ENCODE measurements at places on chromosomes 7 and 10. TPM values are rescaled to one million over a fixed set of nuclear protein-coding genes. Genes with fewer than 3 reads are reported as not detected.

GRCh38 chr10:110494532-110494931 lies 3.2 kb upstream of the DUSP5 start:
- no peak for DNase-seq

GRCh38 chr7:2645274-2645868 lies 13.6 kb downstream of the TTYH3 start:
- peak; percentile 32 for DNase-seq

DNA sequence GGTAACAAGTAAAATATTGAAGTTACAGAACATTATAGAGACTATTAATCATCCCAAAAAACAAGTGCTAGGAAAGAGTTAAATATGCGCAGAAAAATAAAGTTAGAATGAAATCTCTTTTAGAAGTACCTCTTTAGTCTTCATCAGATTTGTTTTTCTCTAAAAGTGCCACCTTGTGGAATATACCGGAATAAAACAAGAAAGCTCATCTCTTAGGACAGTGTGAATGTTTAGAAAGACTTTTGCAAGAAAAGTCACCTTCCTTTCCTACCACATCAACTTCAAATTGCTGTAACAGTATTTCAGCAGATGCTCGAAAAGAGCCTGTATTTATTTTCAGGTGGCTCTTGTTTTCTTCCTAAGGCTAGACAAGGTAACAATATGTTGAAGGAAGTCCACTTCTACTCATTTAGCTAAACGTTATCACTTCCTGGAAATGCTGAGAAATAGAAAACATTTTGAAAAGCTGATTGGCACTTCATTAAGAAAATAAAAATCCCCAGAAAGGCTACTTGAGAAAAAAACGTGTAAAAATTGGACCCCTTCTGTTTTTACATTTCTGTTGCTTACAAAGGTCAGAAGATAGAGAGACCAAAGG lies 19.8 kb upstream of the FAM133B start:
- peak; percentile 31 for DNase-seq

DNA sequence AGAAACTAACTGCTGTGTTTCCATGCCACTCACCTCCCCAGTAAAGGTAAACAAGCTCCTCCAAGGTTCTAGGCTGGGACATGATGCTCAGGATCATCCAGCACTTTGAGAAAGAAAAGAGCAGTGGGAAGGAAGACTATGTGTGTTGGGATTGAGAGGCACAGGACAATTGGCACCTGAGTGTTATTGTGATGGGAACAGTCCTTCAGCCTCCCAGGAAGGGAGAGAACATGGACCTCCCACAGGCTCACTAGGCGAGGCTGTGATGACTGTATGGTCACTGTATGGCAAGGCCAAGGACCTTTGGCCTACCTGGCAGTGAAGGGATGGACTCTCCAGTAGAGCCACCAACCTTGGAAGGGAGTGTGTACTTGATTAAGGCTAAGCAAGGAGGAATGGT lies 123.2 kb upstream of the UNC5B start:
- no peak for DNase-seq

GRCh38 chr10:4334015-4334414 lies 492.0 kb upstream of the AKR1E2 start:
- no peak for DNase-seq

- DNase-seq = no peak
Measured at GRCh38 chr10:131350245-131350644, 38.7 kb upstream of the TCERG1L start.

- DNase-seq = no peak
Measured at GRCh38 chr10:103442031-103442461, 10.1 kb downstream of the CALHM2 start.

GRCh38 chr7:102433219-102434038 lies at the start of gene ORAI2:
Gene ORAI2, plus strand, starts transcription at chr7:102433575. Its CDS starts 5,382 bp downstream, at chr7:102438957.
- DNase-seq = peak; percentile 80

DNA sequence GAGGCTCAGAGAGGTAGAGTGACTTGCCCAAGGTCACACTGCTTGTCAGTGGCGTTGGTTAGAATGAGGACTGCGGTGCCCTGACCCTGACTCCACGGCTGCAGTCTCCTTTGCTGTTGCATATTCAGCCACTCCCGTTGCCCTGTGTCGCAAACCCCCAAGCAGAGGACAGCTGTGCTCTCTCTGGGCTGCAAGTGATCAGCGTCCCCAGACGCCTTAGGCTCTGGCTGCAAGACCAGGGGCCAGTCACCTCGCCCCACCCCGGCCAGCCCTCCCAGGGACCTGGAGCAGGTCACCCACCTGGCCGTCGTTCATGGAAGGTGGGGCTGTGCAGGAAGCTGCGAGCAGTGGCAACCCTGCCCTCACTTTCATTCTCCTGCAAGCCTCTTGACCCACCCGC lies 51.7 kb upstream of the NANOS1 start:
- no peak for DNase-seq

GRCh38 chr7:134792968-134793367 lies 13.5 kb downstream of the CALD1 start:
- no peak for DNase-seq

- DNase-seq = no peak
Measured at GRCh38 chr10:85617751-85618546, 748.6 kb downstream of the GRID1 start.

- no peak for DNase-seq
Measured at GRCh38 chr7:68682910-68683309, 915.4 kb upstream of the AUTS2 start.

DNA sequence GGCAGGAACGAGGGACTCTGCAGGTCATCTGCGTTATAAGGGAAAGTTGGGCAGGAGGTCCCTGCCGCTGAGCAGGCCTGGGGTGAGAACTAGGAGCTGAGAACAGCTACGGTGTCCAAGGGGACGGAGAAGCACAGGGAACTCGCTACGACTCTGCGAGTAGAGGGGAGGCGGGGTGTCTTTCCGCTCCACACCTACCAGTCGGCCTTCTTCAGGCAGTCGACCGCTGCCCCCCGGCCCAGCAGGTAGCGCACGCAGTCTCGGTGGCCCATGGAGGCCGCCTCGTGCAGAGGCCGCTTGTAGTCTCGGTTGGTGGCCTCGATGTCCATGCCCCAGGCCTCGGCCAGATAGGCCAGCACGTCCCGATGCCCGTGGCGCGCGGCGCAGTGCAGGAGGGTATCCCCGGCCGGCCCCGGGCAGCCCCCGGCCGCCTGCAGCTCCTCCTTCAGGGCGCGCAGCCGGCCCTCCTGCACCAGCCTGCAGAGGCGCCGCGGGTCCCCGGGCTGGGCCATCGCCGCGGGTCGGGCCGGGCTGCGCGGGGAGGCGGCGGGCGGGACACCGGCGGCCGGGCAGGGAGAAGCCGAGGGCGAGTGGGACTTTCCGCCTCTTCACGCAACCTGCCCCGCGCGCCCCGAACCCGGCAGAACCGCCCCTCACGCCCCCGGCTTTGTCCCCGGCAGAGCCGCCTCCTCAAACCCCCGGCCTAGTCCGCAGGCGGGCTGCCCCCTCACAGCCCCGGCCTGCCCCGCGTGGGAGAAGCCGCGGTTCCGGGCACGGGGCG lies 660 bp downstream of the ANKRD16 start:
- peak; percentile 46 for DNase-seq

GRCh38 chr10:133364645-133365431 lies 7.0 kb upstream of the FUOM start:
- DNase-seq = no peak

- DNase-seq = no peak
Measured at GRCh38 chr10:75462865-75463264, 31.4 kb downstream of the LRMDA start.

- DNase-seq = no peak
Measured at GRCh38 chr10:72564596-72564995, 61.3 kb downstream of the MICU1 start.

DNA sequence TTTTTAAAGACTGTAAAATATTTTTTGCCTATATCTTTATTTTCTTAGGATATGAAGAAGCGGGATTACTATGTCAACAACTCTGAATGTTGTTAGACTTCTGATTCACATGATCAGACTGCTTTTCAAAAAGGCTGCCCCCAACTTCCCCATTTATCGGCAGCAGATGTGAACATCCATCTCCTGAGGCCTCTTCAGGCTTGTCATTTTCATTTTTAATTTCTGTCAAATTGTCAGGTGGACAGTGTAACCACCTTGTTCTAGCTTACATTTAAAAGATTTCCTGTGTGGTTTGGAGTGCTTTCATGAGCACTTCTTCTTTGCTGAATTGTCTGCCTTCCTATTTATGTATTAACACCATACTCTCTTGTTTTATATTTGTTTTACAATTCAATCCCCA lies 78.8 kb upstream of the GSDME start:
- DNase-seq = peak; percentile 31

GRCh38 chr7:27101957-27102580 lies 414 bp downstream of the HOXA2 start:
- no peak for DNase-seq

GRCh38 chr10:20288060-20288459 lies 471.8 kb downstream of the PLXDC2 start:
- DNase-seq = no peak

GRCh38 chr7:26709210-26709990 lies 155.0 kb downstream of the SKAP2 start:
- DNase-seq = no peak

GRCh38 chr10:112838784-112839481 lies 111.1 kb upstream of the TCF7L2 start:
- no peak for DNase-seq

DNA sequence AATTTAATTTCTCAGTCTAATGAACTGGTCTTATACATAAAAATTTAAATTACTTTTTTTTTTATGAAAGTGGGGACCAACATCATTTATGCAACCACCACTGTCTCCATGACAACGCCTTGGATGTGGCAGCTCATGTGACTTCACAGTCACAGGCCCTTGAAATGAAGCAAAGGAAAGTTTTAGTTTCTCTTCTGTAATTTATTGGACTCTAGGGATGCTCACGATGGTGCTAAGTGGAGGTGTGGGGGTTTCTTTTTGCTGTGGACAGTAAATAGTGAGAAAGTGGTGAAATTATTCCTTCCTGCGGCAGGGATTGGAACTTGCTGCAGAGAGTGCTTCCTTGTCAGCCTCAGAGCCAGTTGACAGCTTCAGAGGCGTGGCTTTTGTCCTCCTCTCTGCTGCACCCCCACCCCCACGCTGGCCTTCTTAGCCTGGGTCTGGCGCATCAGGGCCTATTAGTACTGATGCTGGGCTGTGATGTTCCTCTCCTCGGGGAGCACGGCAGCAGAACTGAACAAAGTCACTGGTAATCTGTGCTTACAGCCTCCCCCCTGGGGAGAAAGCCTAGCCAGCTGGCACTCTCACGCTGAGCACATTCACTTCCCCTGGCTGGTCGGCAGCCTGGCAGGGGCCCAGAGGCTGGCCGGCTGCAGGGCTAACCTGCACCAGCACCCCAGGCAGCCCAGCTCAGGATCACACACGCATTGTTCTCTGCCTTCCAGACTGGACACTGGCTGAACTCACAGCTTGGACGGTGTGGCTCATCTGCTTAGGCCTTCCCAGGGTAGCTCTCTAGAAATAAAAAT lies 517.5 kb upstream of the GALNT17 start:
- DNase-seq = no peak

- DNase-seq = no peak
Measured at GRCh38 chr7:127594490-127594889, 954 bp downstream of the FSCN3 start.

DNA sequence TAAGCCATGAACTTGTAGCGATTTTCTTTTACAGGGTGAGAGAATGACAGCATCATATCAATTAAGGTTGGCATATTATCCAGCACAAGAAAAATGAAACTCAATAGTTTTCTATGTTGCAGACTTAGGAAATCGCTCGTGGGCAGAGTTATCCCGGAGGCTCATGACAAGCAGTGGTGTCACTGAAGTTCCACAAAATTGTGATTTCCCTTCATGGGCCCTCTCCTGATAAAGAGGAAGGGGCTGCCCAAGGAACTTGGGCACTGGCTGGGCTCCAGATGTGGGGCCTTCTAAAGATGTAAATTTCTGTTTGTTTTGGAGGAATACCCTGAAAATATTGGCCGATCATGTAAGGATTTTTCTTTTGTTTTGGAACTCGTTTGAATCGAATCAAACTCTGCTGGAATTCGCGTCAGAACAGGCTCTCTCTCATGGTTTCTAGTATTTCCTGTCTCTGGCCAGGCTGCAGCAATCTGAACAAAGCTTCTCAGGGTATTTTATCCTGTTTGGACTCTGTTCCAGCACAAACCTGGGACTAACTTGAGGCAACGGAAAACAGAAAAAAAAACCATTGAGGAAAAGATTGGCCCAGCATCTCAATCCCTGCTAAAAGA lies 340.6 kb upstream of the NRP1 start:
- DNase-seq = no peak

DNA sequence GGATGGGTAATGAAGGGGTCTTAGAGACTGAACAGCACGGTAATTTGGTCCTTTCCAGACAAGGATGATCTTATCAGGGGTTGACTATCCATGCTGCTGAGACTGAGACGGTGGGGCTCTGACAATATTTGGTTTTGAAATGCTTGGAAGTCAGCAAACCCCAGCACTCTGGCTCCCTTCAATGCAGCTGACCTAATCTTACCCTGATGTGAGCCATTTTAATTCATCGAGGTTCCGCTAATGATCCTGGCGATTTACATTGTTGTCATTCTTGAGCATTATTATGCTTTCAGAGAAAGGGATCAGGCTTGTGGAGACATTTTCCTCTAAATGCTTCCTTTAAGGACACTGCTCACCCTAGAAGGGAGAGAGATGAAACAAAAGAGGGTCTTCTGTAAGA lies 114.6 kb upstream of the BMPER start:
- DNase-seq = no peak

GRCh38 chr7:98317366-98318040 lies 36.0 kb downstream of the BRI3 start:
- no peak for DNase-seq

- no peak for DNase-seq
Measured at GRCh38 chr10:129474642-129475041, 7.6 kb downstream of the MGMT start.

TRIL gene
- polyA plus RNA-seq = not detected

TES gene
- 188 TPM for polyA plus RNA-seq

PPP2R2D gene
- 23.8 TPM for polyA plus RNA-seq

FAM180A gene
- polyA plus RNA-seq = not detected

NUTM2D gene
- not detected for polyA plus RNA-seq

SNX8 gene
- polyA plus RNA-seq = 12.0 TPM

HNRNPA2B1 gene
- 532 TPM for polyA plus RNA-seq

SLC18A3 gene
- not detected for polyA plus RNA-seq

PDZD7 gene
- 0.78 TPM for polyA plus RNA-seq

MAGI2 gene
- polyA plus RNA-seq = not detected

DPCD gene
- 0.99 TPM for polyA plus RNA-seq

ASAH2B gene
- 6.0 TPM for polyA plus RNA-seq

ACSM6 gene
- polyA plus RNA-seq = not detected

MAD1L1 gene
- polyA plus RNA-seq = 300 TPM

CNTNAP2 gene
- polyA plus RNA-seq = 0.15 TPM

DRGX gene
- not detected for polyA plus RNA-seq

ADAM22 gene
- not detected for polyA plus RNA-seq
